Tibial nerve (tissue), 4 donors: ENCODE measurements at places on chromosomes 1 and 21. TPM values are rescaled to one million over a fixed set of nuclear protein-coding genes. Genes with fewer than 3 reads are reported as not detected.

GRCh38 chr1:4053774-4054173 lies 153.7 kb upstream of the C1orf174 start:
- DNase-seq: no peak

- DNase-seq: no peak
Observed at GRCh38 chr1:155173478-155174323, at the start of gene TRIM46. Gene TRIM46, plus strand, starts transcription at chr1:155173849. Its CDS starts 118 bp downstream, at chr1:155173967.

GRCh38 chr1:55289614-55290013 lies 74.5 kb upstream of the USP24 start:
- no peak for DNase-seq

GRCh38 chr1:183194527-183195141 lies 8.6 kb downstream of the LAMC2 start:
- DNase-seq: no peak

Gene NR0B2
- not detected for total RNA-seq

DNA sequence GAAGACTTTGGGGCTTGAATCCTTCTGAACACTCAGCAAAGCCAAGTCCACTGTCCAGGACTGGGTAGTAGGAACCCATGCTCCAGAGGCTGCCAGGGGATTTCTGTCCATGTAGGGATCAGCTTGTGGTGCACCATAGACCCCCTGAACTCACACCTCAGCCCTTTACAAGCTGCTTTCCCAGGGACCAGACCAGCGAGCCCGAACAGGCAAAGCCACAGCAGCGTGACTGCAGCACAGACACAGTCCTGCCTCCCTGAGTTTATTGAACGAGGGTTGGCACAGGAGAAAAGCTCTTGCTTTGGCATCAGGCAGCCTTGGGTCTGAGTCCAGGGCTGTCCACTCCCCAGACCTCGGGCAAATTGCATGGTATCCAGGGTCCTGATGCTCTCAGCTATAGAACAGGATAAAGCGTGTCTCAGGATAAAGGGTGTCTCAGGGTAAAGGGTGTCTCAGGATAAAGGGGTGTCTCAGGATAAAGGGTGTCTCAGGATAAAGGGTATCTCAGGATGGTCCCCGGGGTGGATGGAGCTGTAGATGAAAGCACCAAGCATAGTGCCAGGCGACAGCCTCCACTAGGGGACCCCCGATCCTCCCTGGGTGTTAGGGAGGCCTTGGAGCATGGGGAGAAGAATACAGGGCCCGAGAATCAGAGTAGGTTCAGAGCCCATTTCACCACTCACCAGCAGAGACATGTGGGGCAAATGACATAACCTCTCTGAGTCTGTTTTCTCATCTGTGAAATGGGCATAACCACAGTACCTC lies 648.8 kb downstream of the NPHP4 start:
- DNase-seq: no peak

GRCh38 chr21:41054018-41054578 lies 113.9 kb upstream of the BACE2 start:
- no peak for DNase-seq

DNA sequence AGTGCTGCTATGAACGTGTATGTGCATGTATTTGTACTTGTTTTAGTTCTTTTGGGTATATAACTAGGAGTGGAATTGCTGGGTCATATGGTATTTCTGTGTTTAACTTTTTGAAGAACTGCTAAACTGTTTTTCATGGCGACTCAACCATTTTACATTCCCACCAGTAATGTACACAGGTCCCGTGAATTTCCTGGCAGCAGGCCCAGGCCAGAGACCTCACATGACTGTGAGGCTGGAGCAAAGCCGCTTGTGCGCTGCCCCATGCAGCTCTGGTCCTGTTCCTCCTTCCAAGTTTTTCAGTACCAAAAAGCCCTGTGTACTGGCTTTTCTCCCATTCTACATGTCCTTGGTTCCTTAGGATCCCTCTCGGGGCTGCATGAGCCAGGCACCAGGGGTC lies 29.6 kb downstream of the ACOT11 start:
- peak; percentile 62 for DNase-seq

- peak; percentile 43 for DNase-seq
Observed at GRCh38 chr21:39730418-39731157, 14.4 kb upstream of the IGSF5 start.

GRCh38 chr1:100746542-100746932 lies 27.0 kb downstream of the VCAM1 start:
- no peak for DNase-seq

DNA sequence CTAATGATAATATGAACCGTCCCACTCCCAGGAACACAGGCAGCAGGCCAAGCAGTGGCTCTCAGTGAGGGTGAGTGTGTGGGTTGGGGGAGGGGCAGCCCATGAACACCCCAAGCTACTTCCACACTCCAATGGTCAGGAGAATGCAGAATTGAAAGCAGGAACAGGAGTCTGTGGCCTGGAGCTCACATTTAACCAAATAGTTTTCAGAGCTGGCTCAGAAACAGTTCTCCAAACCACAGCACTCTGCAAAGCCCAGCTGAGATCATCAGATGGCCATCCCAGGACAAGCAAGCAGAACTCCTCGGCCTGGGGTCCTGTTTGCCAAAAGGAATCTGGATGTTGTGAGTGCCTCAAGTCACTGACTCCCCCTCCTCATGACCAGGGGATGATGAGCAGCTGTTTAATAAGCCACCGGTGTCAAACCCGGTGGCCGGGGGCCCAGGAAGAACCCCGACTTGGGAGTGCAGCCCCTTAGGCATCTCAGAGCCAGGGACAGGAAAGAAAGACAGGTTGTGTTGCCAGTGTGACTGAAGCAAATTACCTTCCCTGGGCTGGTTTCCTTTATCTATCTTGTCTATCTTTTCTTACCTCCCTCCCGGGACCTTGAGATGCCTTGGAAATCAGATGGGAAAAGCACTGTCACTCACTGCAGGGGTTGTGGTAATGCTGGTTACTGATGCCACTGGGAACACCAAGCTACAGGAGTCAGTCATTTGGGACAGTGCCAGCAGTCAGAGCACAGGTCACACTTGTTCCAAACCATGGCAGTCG lies 20.4 kb downstream of the DEGS1 start:
- DNase-seq: peak; percentile 39

DNA sequence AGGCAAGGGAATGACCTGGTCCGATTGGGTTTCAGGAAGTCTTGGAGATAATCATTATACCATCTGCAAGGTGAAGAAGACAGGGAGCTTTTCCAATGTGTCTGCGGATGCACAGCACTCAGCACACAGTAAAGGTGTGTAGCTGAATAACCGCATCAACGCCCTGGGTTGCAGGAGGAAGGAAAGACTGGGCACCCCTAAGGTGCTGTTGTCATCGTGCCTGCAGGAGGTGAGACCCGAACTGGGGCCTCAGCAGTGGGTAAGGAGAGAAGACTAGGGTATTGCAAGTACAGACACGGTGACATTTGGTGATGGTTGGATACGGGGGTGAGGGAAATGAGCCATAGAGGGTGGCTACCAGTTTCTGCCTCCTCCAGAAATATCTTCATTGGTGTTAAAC lies 1.1 kb upstream of the TRIM62 start:
- DNase-seq: no peak

GRCh38 chr1:5842679-5843078 lies 149.5 kb downstream of the NPHP4 start:
- no peak for DNase-seq

DNA sequence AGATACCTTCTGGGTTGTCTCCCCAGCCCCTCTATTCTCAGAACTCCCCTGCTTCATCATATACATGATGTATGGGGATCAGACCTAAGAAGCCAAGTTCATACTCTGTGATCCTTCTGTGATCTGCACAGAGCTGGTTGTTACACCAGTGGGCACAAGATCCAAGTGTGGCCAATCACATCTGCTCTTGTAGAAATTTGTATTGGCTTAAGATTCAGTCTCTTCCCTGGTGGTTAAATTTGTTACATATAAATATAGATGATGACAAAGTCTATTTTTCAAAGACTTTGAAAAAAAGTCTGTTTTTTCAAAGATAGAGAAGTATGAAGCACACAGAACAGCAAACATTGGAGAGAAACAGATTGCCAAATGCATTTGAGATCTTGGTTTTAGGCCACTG lies 135.8 kb upstream of the FGGY start:
- no peak for DNase-seq

GRCh38 chr1:109806733-109807400 lies 43.1 kb upstream of the EPS8L3 start:
- DNase-seq: no peak

Gene RIMS3
- 6.9 TPM for total RNA-seq

- no peak for DNase-seq
Observed at GRCh38 chr1:53615101-53615500, 123.9 kb downstream of the GLIS1 start.

GRCh38 chr1:157937744-157938143 lies 55.7 kb upstream of the KIRREL1 start:
- no peak for DNase-seq

Gene NEXN
- 22.8 TPM for total RNA-seq
